ENCODE measurements at places on chromosomes 5 and 9. TPM values are rescaled to one million over a fixed set of nuclear protein-coding genes. Genes with fewer than 3 reads are reported as not detected.

Gene FOXE1
- total RNA-seq, result not detected

Gene CTNNAL1
- total RNA-seq, result 239 TPM

Gene TSSK1B
- total RNA-seq, result not detected

Gene LCN1
- not detected for total RNA-seq

Gene ITGA2
- total RNA-seq, result 74.1 TPM

Gene ZDHHC11
- 2.4 TPM for total RNA-seq
